ENCODE measurements at places on chromosomes 3 and 15.

GRCh38 chr3:78977073-78977472 lies 790.7 kb downstream of the ROBO1 start:
- DNase-seq, result no peak

DNA sequence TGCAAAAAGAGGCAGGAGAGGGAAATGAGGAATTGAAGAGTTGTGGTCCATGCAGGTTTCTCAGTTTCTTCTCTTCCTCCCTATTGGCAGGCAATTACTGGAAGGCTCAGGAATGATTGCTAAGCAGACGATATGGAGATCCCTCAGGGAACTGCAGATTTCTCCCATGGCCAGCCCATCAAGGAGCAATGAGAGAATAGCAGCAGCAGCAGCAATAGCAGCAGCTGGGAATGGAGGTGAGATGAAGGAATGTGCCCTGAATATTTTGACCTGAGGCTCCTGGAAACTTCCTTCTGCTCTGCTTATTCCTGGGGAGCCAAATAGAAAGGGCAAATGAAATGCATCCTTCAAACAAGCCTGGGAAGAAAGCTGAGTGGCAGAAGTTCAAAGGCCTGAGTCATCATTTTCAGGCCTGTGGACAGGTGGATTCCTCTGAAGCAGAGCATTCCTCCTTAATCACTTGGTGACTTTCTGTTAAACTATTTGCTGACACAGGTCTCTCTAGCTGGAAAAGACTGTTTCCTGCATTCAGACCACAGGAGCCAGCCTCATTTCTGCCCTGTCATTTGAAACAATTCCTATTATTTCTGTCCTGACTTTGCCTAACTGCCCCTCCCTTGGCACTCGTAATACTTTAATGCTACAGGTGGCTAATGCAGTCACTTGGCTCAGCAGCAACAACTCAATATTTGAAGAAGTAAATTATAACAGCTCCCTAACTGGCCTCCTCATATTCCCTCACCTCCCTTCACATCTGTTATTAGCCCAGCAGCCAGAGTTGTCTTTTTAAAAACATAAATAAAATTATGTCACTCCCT lies 146.9 kb upstream of the GADL1 start:
- no peak for DNase-seq

- DNase-seq, result no peak
Measured at GRCh38 chr3:27471923-27472550, 12.1 kb downstream of the SLC4A7 start.

DNA sequence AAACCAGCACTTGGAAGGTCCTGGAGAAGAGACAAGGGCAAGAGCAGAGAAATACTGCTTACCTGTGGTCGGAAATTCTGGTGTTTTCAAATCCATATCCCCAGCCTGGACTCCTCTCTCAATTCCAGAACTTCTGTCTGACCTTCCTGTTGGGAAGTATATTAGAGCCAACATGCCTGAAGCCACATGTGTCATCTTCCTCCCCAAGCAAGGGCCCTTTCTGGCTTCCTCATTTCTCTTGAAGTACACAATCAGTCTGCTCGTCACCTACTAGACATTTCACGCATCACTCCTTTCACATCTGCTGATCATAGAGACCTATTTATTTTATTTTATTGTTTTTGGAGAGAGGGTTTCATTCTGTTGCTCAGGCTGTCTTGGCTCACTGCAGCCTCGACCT lies 8.4 kb downstream of the PARP14 start:
- peak; percentile 80 for DNase-seq

- DNase-seq, result peak; percentile 72
Measured at GRCh38 chr3:63864008-63864964, 619 bp downstream of the ATXN7 start.

All from B cell (primary cell).